Urothelium cell line (cell line): ENCODE measurements at places on chromosomes 1 and 21.

DNA sequence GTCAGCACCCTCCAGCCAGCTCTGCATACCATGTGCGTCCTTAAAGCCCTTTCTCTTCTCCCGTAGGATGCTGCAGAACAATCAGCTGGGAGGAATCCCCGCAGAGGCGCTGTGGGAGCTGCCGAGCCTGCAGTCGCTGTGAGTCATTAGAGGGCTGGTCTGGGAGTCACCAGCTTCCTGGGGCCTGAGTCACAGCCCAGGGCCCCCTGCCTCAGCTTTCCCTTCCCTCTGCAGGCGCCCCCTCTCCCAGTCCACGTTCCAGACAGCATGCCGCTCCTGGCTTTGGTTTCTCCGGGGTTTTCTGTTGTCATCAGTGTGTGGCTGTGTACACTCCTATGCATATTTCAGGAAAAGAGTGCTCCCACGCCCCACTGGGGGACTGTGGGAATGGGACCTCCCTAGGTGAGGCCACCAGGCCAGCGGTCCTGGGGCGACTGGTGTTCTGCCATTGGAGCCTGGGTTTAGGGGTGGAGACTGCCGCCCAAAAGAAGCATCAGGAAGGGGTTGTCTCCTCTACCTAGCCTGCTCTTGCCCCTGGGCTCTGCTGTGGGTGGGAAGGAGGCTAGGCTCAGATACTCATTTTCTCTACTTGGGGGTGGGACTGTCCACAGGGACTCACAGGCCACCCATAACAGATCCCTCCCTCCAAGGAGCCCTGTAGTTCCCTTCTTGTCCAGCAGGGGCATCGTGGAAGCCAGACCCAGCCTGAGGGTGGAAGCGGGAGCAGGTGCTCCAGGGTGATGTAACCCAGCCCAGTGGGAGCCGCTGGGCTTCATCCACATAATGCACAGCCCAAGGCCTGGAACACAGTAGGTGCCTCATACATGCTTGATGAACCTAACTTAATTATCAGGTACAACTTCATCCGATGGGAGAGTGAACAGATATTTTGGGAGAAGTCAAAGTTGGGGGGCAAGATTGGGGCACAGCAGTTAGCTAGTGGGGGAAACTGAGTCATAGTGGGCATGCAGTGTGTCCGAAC lies 42.5 kb downstream of the LGR6 start:
- peak; percentile 97 for DNase-seq

DNA sequence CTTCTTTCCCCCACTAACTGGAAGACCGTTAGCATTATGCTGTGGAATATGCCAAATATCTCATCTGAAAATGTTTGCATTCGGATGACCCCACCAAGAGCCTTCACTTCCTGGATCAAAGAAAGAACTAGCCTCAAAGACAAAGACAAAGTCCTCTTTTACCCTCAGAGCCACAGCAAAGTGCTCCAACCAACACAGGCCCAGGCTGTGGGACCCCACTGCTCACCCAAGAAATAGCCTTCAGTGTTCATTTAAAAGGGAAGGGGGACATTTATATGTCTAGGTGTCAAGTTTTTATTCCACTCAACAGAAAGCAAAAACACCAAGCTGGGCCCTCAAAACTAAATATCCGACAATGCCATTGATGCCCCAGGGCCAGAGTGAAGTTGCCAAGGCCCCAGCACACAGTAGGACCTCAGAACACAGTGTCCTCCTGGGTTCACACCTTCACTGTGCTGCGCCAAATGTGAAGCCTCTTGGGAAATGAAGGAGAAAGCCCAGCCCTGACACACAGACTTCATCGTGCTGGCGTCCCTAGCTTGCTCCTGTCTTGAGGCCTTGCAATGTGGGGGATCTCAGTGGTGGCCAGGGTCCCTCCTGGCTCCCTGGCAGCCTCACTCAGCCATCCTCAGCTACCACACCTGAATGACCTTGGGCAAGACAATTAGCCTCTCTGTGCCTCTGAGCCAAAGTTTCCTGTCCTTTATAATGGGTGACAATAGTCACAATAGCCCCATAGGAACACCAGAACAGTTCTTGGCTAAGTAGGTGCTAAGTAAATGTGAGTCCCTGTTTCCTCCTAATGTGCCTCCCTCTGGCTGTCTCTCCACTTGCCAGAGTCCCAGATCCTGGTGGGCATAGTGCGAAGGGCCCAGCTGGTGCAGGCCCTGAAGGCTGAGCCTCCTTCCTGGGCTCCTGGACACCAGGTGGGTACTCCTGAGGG lies 11.3 kb downstream of the CLCNKB start:
- DNase-seq = no peak

- DNase-seq = no peak
Observed at GRCh38 chr1:179003512-179004066, 22.1 kb upstream of the FAM20B start.

- peak; percentile 92 for DNase-seq
Observed at GRCh38 chr1:85707990-85708828, at the start of gene ZNHIT6. TSS of gene ZNHIT6 (minus strand) at chr1:85708433. CDS start at chr1:85708284, 149 bp downstream.
